ENCODE measurements at places on chromosomes 2 and 18.

GRCh38 chr2:184004289-184004947, 593.9 kb upstream of the ZNF804A start:
- no peak for DNase-seq

DNA sequence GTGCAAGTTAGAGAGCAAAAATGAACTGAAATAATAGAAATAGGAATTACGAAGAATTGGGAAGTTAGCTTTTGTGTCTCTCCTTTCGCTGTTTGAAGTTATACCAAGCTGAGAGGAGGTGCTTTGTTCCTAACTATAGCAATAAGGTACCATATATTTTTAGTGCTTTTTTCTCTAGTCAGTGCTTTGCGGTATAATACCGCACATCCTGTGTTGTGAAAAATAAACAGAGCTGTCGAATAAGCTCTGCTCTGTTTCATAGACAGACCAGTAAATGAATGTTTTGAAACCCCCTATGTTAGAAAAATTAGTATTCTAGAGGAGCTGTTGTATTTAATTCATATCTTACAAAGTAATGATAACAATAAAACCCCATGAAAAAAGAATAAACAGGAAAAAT, 130.8 kb downstream of the MAP4K4 start:
- no peak for DNase-seq

- no peak for DNase-seq
Measured at GRCh38 chr2:8335801-8336200, 346.1 kb upstream of the ID2 start.

DNA sequence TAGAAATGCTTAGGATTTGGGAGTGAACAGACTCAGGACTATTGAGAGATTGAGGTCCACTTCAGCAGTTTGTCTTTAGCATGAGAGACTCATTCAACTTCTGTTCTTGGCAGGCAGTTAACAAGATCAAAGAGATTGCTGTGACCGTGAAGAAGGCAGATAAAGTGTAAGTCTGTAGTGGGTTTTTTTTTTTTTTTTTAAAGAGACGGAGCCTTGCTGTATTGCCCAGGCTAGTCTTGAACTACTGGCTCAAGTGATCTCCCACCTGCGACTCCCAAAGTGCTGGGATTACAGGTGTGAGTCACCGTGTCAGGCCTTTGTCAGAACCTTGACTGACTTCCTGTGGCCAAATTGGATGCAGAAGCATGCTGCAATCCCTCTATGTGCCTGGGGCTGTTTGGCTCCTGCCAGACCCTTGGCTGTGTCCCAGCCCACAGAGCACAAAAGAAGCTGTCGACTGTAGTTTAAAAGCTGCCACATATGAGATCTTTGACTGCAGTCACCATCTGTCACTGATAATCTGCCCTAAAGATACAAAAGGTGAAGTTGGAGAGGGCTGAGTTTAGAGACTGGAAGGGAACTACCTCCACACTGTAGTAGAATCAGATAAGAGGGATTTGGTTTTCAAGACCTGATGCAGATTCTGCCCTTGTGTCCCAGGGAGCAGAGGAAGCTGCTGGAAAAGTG, 9.9 kb downstream of the CCT7 start:
- no peak for DNase-seq

- DNase-seq, result no peak
Measured at GRCh38 chr2:17506736-17507616, 11.3 kb downstream of the RAD51AP2 start.

GRCh38 chr2:217316743-217317142, 456.9 kb upstream of the TNP1 start:
- DNase-seq, result no peak

GRCh38 chr2:137255990-137256389, 490.6 kb downstream of the THSD7B start:
- DNase-seq, result no peak

GRCh38 chr18:79508565-79509535, 113.1 kb downstream of the NFATC1 start:
- no peak for DNase-seq

- no peak for DNase-seq
Measured at GRCh38 chr2:635687-636621, 41.3 kb downstream of the TMEM18 start.

GRCh38 chr18:12593866-12594265, 64.0 kb downstream of the SPIRE1 start:
- DNase-seq, result no peak

DNA sequence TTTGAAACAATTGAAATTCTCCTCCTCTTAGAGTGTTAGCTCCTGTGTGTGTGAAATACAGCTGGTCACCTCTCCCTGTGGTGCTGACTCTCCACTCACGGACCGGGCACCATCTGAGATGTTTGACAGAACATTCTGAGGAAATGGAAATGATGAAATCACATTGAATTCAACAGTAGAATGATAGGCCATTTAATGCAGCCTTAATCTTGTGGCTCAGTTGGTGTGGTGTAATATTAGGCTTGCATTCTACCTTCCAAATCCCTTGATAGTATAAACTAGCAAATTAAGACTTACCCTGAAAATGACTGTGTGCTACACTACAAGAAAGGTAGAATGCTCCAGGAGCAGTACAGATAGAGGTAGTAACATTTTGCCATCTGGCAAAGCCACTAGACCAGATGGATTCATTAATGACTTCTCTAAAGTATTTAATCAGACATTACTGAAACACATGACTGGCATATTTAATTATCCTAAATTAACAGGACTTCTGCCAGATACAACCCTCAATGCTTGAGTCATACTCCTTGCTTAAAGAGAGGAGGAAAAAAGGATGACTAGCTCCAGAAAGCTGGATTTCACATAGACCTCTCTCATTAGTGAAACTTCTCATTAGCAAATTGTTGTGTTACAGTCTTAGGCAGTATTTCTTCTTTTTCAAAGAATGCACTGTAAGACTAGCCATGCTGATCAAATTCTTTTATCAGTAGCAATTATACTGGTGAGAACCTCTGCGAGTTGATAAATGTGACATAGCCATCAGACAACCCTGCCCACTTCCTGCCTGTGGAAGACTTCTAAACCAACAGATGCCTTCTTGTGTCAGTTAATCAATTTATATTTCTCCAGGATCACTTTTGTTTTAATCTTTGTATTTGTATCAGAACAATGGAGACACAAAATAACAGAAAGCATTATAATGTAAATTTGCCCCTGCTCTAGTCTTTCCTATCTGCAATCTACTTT, 80.6 kb downstream of the EML6 start:
- no peak for DNase-seq

GRCh38 chr18:22789052-22789451, 144.1 kb upstream of the RBBP8 start:
- DNase-seq, result no peak

- no peak for DNase-seq
Measured at GRCh38 chr2:138515092-138515491, 13.5 kb downstream of the SPOPL start.

- no peak for DNase-seq
Measured at GRCh38 chr18:45280481-45281276, 334.6 kb upstream of the SLC14A2 start.

DNA sequence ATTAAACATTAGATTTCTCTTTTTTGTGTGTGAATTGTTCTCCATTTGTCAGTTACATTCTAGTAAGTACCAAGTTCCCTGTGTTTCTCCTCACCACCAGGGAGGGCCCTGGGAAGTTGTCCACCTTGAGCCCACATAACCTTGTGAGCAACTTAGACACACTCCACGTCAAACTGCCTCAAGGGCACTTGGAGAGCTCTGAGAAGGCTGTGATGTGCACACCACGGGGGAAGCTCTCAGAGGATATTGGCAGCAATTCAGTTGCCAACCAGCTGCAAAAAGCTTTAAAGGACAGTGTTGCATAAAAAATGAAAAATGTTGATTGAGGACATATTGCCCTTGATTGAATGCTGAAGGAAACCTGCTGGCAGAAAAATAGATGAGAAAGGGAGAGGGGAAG, 743.6 kb downstream of the RNF144A start:
- DNase-seq, result no peak

Data from activated naive CD4-positive, alpha-beta T cell (primary cell).